ENCODE measurements at places on chromosomes 1 and 21.

DNA sequence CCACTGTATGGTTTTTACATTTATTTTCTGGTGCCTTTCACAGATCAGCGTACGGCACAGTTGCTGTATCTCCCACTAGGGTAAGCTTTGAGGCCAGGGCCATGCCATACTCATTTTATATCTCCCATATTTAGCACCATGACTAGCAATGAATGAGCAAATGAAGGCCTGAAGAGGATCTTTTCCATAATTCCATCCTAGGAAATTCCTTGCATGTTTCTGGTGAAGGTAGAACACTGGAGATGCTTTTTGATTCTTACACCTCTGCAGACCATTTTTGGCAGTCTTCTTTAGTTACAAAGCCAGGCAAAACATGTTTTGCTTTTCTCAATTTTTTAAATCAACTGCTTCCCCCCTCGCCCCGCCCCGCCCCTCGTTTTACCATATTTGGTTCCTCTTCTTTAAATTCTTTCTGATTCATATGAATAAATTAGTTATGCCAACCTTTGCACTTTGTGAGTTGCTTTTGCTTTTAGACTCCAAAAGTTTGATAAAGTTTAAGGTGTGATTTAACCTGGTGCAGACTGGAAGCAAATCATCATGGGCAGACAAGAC, 78.9 kb upstream of the AK4 start:
- no peak for DNase-seq

DNA sequence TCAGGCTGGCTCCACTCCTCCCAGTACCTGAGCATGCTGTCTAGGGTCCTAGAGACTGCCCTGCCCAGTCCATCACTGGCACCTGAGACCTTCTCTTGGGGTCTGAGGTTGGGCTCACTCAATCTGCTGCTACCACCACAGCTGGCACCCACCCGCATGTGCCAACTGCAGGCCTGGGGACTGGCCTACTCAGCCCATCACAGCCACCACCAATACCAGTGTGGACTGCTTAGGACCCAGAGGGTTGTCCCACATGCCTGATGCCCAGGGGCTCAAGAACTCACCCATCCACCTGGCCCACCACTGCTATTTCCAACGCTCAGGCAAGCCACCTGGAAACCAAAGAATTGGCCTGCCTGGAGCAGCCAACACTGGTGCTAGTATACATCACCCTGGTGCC, 63.5 kb downstream of the CYP4B1 start:
- DNase-seq, result no peak

DNA sequence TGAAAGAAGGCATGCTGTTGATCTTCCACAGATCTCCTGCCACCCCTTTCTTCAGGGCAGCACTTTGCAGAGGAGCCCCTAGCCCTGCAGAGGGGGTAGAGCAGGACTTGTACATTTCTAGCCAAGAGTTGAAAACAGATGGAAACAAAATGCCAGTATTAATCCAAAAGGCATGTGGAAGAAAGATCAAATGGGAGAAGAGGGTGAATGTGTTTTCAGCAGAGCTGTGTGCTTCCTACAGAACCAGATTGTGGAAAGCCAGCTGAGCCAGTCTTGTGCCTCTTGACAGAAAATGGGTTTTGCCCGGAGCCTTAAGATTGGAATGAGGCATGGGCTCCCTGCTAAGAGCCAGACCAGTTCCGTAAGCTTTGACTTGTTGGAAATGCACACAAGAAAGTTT, 105.2 kb upstream of the TSPAN2 start:
- DNase-seq, result no peak

DNA sequence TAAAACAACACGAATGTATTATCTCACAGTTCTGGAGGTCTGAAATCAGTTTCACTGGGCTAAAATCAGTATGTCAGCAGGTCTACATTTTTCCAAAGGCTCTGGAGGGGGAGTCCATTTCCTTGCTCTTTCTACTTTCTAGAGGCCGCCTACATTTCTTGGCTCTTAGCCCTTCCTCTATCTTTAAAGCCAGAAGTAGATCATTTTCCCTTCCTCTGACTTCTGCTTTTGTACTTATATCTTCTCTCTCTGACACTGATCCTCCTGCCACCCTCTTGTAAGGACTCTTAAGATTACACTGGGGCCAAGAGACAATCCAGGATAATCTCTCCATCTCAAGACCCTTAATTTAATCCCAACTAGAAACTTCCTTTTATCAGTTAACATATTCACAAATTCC, 41.4 kb downstream of the MSH4 start:
- no peak for DNase-seq

DNA sequence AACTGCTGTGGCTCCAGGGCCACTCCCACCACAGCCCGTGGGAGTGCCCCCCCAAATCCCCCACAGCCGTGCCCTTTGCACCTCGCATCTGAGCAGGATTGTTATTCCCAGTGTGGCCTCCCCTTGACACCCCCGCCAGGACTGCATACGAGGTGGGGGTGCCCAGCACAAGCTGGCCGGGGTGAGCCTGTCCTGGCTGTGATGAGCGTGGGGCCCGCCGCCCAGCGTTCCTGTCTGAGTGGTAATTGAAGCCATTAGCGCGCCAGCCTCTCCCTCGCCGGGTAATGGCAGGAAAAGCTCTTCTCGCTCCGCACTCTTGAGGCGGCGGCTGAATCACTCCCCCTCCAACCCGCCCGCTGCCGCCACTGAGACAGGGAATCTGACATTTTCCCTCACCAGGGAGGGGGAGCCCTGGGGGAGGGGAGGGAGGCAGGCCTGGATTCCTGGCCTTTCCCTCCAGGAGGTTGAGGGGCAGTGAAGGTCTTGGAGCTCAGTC, 27.7 kb downstream of the PTPRF start:
- no peak for DNase-seq

DNA sequence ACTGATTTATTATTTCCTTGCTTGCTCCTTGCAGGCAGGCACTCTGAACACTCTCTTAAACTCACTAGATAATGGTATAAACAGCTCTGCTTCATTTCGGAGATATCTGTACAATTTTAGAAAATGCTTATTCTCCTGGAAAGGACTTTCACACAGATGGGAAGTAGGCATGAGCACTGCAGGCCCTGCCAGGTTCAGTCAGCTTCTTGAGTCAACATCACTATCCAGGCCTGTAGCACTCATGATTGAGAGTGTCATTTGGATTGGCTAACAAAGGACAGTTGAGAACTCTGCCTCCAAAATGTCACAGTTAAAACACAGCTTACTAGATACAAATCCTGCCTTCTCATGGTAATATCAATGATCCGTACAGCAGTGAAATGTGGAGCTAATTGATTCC, 181.9 kb downstream of the CYYR1 start:
- peak; percentile 44 for DNase-seq

GRCh38 chr1:164858096-164858632, 299.2 kb downstream of the PBX1 start:
- DNase-seq, result no peak
